ENCODE measurements at places on chromosomes 11 and 22.
A peak's percentile ranks its signal among the peaks of the same experiment; 100 is the strongest.

DNA sequence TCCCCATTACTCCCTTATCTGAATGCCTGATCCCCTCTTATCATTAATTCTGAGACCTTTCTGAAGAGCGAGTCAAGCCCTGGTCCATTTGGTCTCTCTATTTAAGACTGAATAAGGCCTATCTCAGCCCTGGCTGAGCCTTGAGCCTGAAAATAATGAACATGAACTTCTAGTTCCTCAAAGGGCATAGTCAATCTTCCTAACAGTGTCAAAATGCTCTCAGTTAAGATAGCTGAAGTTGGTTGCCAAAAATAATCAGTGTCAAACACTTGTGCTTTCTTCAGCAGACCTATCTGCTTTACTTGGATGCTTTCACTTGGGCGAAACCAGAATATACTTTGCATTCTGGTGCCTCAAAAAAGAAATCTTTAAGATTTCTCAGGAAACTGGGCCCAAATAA is 42.6 kb upstream of the PPP2R1B start:
- DNase-seq: no peak

DNA sequence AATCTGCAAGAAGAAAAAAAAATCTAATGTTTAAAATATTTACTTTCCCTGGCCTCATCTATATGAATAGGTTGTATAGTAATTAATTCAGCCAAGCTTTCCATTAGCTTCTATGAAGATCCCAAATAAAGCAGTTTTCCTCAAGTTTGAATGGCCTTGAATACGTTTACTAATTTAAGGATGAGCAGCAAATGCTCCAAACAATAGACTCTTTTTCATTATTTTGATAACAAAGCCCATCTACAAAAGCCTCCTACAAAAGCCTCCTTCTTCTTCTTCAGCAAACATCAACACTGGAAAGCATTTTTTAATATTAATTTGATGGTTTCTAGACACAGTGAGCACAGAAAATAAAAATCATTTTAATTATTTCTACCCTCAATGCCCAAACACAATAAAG is 1130.3 kb upstream of the CNTN5 start:
- no peak for DNase-seq

GRCh38 chr11:10205928-10206327 is 88.1 kb downstream of the SBF2 start:
- DNase-seq: no peak

DNA sequence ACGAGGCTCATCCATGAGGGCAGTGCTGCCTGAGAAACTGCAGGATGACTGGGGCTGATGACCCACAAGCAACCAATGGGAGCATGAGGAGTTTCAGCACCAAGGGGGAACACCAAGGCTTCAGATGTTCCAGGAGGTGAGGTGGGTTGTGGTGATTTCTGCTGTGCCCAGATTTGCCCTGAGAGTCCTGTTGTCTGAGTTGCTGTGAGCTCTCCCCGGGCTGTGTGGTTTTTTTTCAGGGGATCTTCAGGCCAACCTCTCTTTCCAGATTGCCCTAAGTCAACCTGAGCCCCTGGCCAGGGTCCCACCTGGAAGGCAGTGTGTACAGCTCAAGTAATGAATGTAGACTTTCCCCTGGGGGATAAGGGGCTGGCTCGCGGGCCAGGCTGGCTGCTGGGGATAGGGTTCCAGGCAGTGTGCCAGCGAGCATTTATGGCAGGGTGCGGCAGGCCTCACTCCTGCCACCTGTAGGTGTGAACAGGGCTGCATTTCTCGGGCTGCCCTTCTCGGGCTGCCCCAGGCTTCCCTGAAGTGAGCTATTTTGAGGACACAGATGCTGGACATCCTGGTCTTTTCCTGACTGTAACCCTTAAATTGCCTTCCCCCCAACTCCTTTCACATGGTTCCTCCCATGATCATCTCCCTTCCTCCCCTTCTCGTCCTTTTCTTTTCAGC is 9.8 kb downstream of the SLC22A6 start:
- DNase-seq: peak; percentile 31

DNA sequence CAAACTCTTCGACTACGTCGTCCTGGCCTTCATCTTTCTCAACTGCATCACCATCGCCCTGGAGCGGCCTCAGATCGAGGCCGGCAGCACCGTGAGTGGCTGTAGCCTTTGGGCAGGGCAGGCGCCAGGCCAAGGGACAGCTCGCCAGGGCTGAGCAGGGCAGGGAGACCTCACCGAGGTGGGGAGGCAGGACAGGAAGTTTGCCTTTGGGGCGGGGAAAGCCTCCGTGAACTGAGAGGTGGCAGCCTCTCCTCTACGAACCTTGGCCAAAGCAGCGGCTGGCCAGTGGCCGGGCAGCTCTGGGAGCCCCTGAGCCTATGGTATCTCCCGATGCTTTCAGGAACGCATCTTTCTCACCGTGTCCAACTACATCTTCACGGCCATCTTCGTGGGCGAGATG is 93.2 kb downstream of the CACNA1I start:
- no peak for DNase-seq

DNA sequence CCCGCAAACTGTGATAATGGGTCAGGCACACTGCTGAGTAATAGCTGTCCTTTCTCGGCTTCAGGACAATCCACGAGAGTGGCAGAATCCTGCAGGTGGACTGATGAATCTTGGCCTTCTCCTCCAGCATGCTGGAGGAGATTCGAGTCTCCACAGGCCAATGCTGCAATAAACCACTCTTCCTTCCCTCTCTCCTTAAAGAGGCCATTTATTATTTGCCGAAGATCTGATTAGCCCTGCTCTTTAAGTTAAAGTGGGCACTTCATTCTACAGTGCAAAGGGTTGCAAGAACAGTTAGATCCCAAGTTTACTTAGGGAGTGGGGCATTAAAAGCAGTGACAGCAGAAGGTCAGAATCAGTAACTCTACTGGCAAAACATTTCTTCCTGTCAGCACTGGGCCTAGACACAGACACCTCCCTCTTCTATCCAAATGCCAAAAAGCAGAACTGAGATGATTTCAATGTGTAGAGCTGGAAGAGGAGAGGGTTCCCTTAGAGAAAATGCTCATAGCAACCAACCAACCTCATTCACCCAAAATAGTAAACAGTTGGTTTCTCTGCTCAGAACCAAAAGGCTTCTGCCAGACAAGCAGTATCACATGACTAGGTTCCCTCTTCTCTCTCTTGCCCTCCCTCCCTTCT is 121.7 kb downstream of the SGSM3 start:
- peak; percentile 42 for DNase-seq

GRCh38 chr22:24954856-24955255 is 2.3 kb downstream of the KIAA1671 start:
- no peak for DNase-seq

GRCh38 chr22:17726928-17727897 is 47.1 kb downstream of the BID start:
- DNase-seq: no peak

DNA sequence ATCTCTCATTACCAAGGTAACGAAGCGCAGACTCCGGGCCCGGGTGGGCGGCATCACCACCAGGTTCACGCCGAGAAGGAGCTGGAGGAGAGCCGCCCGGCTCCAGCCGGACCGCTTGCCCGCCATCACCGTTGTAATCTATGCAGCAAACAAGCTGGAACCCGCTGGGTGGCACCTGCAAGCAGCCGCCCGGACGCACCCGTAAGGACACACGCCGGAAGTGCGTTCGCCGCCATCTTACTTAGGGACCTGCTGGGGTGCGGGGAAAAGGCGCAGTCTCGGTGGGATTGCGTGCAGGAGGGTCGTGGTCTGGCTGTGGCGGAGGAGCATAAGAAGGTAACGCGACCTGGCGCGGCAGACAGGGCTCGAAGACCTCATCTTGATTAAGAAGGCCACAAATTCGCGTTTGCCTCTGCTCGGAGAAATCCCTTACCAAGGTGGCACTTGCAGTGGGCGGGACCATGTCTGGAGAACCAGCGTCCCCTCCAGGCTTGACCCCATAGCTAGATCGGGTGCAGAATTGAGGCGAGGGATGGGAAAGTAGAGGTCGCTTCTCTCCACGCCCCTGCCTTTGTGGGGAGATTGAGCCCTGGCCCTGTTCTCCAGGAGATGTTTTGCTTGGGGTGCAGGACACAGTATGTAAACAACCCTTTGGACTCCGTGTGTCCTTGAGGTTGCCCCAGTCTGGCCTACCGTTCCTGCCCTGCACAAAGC is at the start of gene ACP2:
Gene ACP2 (minus strand): TSS at position 151 of the 714 bp plus-strand sequence. CDS start 25 bp downstream, at position 126.
- peak; percentile 93 for DNase-seq

GRCh38 chr11:134124660-134125451 is 56.0 kb downstream of the JAM3 start:
- DNase-seq: peak; percentile 48

- no peak for DNase-seq
Observed at GRCh38 chr22:40347300-40347699, 1.0 kb downstream of the ADSL start.

- DNase-seq: no peak
Observed at GRCh38 chr11:2331404-2331803, 29.6 kb downstream of the TSPAN32 start.

DNA sequence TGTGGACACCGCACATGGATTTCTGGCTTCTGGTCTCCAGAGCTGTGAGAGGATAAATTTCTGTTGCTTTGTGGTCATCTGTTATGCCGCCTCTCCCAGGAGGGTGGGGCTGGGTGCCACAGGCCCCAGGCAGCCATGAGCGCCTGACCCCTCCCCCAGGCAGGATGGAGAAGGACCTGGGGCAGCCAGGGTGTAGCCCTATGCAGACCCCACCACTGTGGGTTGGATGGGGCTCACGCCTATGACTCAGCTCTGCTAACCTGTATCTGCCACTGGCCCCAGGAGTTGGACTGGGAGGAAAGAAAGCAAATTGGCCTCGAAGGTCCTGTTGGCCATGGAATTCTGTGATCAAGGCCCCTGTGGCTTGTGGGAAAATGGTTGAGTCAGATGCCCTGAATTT is 1351.1 kb downstream of the BRD1 start:
- DNase-seq: no peak

GRCh38 chr22:32016081-32016480 is 27.0 kb upstream of the SLC5A1 start:
- no peak for DNase-seq

- no peak for DNase-seq
Observed at GRCh38 chr11:3181725-3182461, 16.8 kb upstream of the OSBPL5 start.

DNA sequence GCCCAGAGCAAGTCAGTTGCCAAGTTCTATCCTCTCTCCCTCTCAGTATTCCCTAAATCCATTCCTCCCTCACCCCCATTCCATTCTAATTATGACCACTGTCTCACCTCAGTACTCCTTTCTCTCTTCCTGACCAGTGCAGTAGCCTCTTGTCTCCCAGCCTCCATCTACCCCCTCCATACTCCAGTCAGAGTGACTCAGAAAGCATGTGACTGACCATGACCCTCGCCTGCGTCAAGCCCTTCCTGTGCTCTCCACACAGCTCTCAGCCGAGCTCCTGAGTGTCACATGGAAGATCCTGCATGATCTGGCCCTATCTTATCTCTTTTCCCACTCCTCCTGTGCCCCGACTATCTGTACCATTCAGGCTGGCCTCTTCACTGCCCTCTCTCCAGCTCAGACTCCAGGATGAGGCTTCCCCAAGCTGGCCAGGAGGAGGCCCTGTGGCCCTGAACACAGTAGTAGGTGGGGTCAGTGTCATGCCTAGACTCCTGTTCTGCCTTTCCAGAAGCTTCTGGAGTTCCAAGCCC is 42.6 kb downstream of the NEU3 start:
- no peak for DNase-seq

GRCh38 chr11:126391286-126391954 is 35.9 kb downstream of the ST3GAL4 start:
- DNase-seq: no peak

- no peak for DNase-seq
Observed at GRCh38 chr11:11843211-11843621, 1.4 kb downstream of the USP47 start.

GRCh38 chr11:107683807-107684206 is 28.0 kb downstream of the SLN start:
- no peak for DNase-seq

DNA sequence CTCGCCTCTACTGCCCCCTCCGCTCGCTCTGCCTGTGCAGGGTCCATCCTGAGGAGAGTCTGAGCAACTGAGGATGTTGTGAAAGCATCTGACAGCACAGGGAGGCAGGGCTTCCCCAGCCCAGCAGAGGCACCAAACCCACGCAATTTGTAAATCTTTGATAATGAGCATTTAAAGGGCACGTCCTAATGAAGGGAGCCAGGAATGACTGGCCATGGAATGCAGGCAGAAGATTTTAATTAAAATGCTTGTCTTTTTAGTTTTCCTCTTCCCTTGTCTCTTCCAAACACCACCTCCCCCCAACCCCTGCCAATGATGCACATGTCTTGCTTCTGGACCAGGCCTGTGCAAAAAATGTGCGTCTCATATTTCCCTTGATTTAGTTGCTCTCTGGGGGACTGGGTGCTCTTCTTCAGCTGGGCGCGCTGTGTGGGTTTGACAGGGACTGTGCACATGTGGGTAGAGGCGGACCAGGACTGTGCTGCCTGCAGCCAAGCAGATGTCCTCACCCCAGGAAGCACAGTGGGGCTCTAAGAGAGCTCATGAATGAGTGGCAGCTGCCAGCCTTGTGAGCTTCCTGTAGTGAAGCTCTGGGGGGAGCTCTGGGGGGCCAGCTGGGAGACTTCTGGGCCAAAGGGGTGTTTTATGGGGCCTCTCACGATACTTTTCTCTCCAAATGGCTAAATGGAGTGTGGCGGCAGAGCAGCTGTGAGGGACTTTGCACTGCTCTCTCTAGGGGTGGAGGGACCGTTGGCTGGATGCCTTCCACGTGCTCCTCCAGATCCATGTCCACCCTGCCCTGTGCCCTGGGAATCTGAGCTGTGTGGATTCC is 273.5 kb downstream of the ST3GAL4 start:
- no peak for DNase-seq

- peak; percentile 6 for DNase-seq
Observed at GRCh38 chr11:58796333-58796732, 48.2 kb downstream of the GLYATL2 start.

DNA sequence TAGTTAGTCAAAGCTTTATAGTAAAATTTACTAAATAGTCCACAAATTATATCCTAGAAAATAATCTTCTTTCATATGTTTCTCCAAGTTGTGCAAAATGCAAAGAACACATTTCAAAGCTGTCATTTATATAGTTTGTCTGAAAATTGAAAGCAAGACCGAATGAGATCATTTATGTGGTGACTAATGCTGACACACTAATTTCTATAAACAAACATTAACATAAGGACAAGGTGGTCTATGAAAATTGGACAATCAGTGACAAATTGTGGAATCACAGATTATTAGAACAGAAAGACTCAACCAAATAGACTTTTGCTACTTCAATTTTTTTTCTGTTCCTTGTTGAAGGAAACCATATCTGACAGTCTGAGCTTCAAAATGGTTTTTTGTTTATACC is 1056.1 kb downstream of the LRRC4C start:
- no peak for DNase-seq

DNA sequence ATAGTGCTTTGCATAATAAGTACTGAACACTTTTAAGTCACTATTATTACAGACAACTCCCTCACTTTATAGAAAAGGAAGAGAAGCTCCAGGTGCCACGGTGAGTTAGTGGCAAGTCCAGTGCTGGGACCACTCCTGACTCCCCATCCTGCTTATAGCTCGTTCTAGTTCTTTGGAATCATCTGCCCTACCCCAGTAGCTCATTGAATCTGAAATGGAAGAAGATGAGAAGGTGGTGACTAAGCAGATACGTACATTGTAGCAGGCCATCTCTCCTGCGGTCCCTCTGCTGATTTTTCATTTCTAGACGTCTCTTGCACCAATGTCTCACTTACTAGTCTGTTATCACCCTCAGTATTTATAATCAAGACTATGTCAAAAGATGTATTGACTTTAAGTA is 21.6 kb downstream of the MMP20 start:
- no peak for DNase-seq

Data from lung (tissue), 17 donors.